ENCODE measurements at places on chromosomes 13 and 19.

DNA sequence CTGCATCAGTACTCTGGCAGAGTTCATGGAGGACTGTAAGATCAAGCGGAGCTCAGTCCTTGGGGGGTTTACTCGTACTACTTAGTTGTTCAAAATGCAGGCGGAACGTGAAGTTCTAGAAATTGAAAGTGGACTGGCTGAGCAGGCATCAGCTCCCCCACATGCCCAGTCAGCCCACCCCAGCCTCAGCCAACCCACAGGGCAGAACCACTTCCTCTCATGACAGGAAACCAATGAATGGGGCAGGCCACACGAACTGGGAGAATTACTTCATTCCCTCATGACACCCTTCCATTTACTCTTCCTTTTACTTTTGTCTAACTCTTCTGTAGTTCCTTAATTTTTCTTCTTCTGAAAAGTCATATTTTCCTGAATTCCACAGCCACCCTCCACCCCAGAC lies 71.9 kb downstream of the FLT1 start:
- no peak for DNase-seq

GRCh38 chr13:40456397-40456953 lies 210.0 kb downstream of the FOXO1 start:
- no peak for DNase-seq

- no peak for DNase-seq
Observed at GRCh38 chr19:18435178-18435841, 2.6 kb downstream of the ISYNA1 start.

DNA sequence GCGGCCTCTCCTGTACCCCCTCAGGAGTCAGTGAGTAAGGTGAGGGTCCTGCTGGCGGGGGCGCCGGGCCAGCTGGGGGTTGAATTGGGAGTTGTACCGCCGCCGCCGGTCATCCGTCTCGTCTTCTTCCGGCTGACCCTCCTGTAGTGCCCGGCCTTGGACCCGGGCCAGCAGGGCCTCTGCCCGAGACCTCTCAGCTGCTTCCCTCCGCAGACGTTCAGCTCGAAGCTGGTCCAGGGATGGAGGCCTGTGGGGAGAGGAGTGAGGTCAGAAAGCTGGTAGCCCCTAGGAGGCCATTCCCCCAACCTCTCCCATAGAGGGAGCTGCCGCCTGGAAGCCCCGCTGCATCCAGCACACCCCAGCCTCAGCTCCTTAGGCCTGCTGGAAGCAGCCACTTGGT lies 3.8 kb downstream of the LENG1 start:
- no peak for DNase-seq

- no peak for DNase-seq
Observed at GRCh38 chr13:108495646-108496361, 133.6 kb upstream of the MYO16 start.

DNA sequence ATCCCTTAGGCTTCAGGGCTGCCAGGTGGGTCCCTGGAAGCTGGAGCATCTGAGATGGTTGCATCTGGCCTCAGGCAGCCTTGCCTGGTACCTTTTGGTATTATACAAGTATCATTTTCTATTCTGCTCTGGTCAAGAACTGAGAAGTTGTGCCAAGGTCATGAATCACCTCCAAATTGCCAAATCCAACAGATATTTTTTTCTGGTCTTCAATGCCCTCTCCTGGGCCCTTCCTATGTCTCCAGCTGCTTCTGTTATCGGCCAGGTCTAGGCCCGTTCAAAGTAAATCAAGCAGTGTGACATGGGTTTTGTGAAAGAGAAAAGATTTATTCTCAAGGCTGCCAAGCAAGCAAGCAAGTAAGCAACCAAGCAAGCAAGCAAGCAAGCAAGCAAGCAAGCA lies 271.1 kb upstream of the MAB21L1 start:
- DNase-seq = no peak

Data from NCI-H1436 (cell line).